ENCODE measurements at places on chromosomes 3 and 15. TPM values are rescaled to one million over a fixed set of nuclear protein-coding genes. Genes with fewer than 3 reads are reported as not detected.

DNA sequence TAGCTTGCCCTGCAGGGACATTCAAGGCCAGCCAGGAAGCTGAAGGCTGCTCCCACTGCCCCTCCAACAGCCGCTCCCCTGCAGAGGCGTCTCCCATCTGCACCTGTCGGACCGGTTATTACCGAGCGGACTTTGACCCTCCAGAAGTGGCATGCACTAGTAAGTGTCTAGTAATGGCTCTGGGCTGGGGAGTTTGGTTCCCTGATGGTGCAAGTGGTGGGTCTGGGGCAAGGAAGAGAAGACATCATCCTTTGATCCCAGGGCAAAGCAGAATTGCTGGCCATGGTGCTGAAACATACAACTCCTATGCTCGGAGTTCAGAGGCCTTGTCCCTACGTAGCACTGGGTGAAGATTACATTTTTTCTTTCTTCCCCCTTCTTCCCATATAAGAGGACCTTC lies 311.4 kb downstream of the EPHB1 start:
- peak; percentile 7 for DNase-seq

DNA sequence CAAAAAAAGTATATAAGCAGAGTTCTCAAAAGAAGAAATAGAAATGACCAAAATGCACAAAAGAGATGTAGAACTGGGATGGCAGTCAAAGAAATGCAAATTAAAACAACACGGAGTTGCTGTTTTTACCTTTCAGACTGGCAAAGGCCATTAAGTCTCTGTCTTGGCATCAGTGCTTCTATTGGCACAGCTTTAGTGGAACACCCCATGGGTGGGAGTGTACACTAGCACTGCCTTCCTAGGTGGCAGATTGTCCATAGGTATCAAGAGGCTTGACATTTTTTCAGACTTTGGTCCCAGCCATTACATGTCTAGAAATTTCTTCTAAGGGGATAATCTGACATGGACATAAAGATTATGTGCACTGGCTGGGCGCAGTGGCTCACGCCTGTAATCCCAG lies 58.1 kb upstream of the VILL start:
- no peak for DNase-seq

GRCh38 chr3:130576375-130577266 lies 59.6 kb downstream of the COL6A6 start:
- peak; percentile 92 for DNase-seq

DNA sequence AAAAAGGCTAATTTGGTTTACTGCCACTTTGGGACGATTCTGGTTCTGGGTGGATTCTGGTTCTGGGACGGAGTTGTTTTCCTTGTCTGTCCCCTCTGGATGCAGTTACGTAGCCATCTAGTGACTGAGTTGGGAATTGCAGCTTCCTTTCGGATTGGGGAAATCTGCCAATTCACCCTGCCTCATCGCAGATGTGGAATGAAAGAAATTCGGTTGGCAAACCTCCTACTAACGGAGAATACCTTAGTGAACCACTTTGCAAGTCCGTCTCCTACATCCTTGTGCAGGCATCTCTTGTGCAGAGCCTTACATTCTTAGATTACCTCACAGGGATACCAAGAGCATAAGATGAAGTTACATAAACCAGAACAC lies 31.5 kb upstream of the AP4E1 start:
- peak; percentile 95 for DNase-seq

DNA sequence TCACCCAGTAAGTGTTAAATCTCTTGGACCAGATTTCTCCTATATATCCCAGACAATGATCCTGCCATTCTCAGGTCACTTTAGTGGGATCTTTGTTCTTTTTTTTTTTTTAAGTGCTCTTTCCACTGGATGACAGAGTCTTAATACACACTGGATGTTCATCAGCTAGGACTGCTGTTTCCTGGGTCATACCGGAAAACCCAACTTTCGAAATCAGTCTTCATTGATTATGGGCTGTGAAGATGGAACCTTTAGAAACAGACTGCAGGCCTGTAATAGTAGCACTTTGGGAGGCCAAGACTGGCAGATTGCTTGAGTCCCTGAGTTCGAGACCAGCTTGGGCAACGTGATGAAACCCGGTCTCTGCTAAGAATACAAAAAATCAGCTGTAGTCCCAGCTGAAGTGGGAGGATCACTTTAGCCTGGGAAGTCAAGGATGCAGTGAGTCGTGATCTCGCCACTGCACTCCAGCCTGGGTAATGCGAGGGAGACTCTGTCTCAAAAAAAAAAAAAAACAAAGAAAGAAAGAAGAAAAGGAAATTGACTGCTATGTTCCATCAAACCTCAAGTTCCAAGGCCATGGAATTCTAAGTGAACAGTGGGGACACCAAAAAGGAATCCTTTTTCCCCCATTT lies 2.3 kb downstream of the EOGT start:
- no peak for DNase-seq

- DNase-seq, result no peak
These were observed 49.7 kb downstream of the GATM start for GRCh38 chr15:45328663-45329062.

The TRH gene
- total RNA-seq, result not detected

The CTXN2 gene
- not detected for total RNA-seq

The GJD2 gene
- total RNA-seq, result not detected

All from fibroblast of lung (primary cell).